ENCODE measurements at places on chromosomes 5 and 9.

- no peak for DNase-seq
These were observed 115.2 kb upstream of the ST8SIA4 start for GRCh38 chr5:101018299-101018698.

GRCh38 chr5:125835293-125836172 is 587.7 kb upstream of the GRAMD2B start:
- no peak for DNase-seq

- no peak for DNase-seq
These were observed 441.5 kb upstream of the CDH9 start for GRCh38 chr5:27479859-27480258.

DNA sequence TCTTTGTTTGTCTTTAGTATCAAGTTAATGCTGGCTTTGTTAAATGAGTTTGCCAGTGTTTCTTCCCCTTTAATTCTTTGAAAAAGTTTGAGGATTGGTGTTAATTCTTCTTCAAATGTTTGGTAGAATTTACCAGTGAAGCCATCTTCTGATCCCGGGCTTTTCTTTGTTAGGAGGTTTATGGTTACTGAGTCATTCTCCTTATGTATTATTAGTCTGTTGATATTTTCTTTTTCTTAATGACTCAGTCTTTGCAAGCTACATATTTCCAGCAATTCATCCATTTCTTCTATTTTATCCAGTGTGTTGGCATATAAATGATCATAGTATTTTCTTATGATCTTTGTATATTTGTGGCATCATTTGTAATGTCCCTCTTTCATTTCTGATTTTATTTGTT is 74.5 kb upstream of the SPINK5 start:
- no peak for DNase-seq

GRCh38 chr9:13078164-13078563 is 201.3 kb downstream of the MPDZ start:
- no peak for DNase-seq

Measured in activated CD8-positive, alpha-beta T cell treated with anti-CD3 and anti-CD28 coated beads, Interleukin-2, amount 10 ng/mL, durations not matched to agents 7 days and 5 days (primary cell).